ENCODE measurements at places on chromosomes 7 and 10. TPM values are rescaled to one million over a fixed set of nuclear protein-coding genes. Genes with fewer than 3 reads are reported as not detected.

GRCh38 chr10:110395350-110396283 lies 90.9 kb upstream of the SMNDC1 start:
- DNase-seq, result no peak

GRCh38 chr7:71696511-71696910 lies 564.6 kb downstream of the GALNT17 start:
- no peak for DNase-seq

DNA sequence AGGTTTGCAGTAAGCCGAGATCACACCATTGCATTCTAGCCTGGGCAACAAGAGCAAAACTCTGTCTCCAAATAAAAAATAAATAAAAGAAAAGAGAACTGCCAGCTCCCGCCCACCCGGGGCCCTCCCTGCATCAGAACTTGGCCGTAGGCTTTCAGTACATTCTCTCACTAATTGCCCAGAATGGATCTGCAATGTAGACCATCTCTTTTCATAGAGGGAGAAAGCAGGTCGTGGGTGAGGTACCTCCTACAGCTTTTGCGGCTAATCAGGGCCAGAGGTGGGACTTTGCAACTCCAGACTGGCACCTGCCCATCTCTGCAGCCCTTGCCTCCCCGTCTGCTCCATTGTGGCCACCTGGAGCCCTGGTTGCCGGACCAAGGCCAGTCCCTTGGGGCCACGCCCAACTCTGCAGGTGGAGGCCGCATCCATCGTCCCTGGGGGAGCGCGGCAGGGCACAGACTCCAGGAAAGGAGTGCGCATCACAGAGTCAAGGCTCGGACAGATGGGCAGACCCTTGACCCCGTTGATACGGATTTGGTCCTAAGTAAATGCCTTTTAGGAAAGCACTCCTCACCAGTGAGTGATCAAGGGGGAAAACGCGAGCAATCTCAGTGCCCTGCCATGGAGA lies 179.1 kb upstream of the SH2B2 start:
- no peak for DNase-seq

DNA sequence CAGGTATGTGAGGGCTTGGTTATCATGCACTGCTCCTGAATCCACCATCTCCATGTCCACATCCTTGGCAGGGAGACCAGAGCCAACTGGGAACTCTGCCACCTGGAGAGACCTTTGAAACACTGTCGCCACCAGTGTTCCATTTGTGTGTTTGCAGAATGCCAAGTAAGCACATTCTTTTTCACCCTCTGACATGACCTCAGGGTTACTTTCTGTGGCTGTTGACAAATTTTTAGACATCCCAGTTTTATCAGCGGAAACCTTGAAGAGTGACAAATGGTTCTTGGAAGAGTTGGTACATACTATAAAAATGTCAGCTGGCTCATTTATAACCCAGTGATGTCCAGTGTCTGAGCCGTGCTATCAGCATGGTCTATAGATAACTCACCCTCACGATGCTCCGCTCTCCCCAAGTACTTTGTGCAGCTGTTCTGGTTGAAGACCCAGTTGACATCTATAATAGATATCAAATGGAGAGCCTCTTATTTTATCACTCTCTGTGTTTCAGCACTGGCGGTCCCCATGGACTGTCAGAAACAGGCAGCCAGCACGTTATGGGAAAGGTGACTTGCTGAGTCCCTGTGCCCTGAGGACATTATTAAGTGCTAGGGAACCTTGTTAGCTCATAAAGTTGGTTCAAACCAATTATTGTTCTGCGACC lies 563.1 kb upstream of the GALNT17 start:
- DNase-seq, result no peak

The HYAL4 gene
- 0.30 TPM for polyA plus RNA-seq

Measured in thymus (tissue), 14 donors.